ENCODE measurements at places on chromosomes 12 and 14.

DNA sequence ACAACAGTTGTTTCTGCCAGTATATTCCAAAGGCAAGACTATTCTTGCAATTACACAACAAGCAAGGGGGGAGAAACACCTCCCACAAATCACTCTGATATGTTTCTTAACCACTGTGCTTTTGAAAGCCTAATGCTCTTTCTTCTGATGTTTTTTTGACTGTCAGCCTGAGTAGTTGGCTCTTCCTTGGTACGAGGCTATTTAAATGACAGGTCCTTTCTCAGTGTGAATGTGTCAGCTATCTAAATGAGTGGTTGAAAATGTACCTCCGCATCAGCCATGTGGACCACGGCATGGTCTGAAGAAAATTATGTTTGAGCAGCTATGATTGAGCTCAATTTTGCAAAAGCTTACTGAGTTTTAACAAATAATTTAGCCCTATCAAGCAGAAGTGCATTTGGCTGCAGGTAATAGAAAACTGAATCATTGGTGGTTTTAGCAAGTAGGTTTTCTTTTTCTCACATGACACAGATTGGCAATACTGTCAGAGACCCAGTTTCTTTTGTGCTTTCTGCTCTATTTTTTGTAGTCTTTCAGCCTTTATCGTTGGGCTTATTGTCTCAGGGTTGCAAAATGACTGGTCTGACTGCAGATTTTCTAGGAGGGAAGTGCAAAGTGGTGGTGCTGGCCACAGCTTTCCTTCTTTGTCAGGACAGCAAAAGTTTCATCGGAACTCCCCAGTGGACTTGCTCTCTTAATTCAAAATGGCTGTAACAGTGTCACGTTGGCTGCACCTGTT lies 162.8 kb downstream of the RGS6 start:
- no peak for DNase-seq

- DNase-seq, result peak; percentile 22
Measured at GRCh38 chr12:53696285-53696654, 20.4 kb upstream of the ATP5MC2 start.

DNA sequence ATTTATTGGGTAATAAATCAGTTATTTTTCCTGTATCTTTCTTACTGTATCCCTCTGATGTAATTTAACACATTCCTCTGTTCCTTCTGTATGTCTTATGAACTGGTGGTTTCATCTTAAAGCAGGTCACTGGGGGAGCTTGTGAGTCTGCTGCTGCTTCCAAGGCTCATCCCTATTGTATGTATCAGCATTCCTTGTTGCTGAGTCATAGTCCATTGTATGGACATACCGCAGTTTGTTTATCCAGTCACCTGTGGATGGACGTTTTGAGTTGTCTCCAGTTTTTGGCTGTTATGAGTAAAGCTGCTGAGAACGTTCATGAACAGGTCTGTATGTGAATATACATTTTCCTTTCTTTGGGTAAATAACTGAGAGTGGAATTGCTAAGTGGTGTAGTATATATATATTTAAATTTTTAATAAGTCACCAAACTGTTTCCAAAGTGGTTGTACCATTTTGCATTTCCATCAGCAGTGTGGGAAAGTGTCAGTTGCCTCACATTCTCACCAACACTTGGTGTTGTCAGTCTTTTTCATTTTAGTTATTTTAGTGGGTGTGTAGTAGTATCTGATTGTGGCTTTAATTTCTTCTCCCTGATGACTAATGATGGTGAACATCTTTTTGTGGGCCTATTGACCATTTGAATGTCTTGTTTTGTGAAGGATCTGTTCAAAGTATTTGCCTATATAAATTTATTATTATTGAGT lies 82.7 kb downstream of the BEGAIN start:
- DNase-seq, result no peak

GRCh38 chr12:91818227-91819131 lies 327.2 kb downstream of the BTG1 start:
- DNase-seq, result no peak

GRCh38 chr12:132075714-132076553 lies 68.2 kb downstream of the DDX51 start:
- no peak for DNase-seq

DNA sequence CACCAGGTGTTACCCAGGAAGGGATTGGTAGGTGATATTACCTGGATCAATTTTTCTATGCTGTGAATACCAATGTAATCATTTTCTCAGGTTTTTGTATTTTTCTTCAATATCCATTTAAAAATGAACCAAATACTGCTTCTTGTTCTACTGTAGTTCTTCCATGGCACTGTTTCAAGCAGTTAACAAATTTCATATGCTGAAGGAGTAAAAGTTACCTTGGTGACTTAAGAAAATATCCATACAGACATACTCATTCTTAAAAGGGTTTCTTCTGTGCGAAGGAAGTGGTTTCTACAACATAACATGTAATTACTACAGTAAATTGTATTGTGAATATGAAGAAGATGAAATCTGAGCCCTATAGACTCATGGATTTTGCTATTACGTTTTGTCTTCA lies 222.5 kb downstream of the TMEM117 start:
- no peak for DNase-seq

DNA sequence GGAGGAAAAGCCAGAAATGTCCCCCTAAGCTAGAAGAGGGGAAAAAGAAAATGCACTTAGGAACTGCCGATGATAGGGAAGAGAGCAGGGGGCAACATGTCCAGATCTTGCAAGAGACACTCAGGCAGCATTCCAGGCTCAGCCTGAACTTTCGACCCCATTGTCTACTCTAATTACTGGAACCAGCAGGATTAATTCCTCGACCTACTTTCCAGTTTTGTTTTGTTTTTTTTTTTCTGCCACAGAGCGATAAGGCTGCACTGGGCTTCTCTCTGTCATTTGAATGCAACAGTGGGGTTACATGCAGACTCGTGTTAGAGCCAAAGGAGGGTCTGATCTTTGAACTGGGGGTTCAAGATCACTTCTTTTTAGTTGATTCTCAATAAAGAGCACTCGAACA lies 68.7 kb upstream of the MED13L start:
- no peak for DNase-seq

- DNase-seq, result no peak
Measured at GRCh38 chr12:78034025-78034424, 203.3 kb downstream of the NAV3 start.

- DNase-seq, result no peak
Measured at GRCh38 chr12:11885261-11886038, 185.3 kb upstream of the BCL2L14 start.

DNA sequence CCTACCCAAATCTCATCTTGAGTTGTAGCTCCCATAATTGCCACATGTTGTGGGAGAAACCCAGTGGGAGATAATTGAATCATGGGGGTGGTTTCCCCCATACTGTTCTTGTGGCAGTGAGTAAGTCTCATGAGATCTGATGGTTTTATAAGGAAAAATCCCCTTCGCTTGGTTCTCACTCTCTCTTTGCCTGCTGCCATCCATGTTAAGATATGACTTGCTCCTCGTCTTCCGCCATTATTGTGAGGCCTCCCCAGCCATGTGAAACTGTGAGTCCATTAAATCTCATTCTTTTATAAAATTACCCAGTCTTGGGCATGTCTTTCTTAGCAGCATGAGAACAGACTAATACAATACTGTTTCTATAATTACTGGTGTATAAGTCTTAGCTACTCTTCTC lies 6.5 kb upstream of the BCAT1 start:
- DNase-seq, result no peak

GRCh38 chr12:121115530-121115929 lies 17.1 kb upstream of the P2RX7 start:
- no peak for DNase-seq

DNA sequence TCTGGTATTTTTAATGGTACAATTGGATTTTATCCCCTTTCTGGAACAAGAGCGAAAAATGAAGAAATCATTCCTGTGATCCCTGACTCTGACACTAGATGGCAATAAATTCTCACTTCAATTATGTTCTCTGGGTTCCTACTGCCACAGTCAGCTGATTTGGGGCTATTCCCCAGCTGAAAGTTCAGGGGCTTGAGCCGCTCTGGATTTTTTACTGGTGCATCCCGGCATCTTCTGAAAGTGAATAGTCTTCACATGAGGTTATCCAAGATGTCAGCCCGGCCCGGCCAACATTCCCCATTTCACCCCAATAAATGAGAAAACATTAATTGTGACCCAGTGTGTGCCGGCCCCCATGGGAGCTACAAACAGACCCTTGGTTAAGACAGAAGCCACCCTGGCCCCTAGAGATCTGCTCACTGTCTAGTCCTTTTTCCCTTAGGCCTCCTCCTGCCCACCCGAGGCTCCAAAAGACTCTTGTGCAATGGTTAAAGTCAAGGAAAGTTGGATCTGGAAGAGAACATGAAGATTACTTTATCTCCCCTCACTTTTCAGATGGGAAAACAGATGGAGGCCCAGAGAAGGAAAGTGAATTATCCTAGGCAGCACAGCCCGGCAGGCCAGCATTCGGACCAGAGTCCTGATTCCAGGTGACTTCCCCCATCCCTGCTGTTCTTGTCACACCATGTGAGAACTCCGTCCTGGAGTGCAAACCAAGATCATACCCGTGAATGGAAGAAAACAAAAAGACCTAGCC lies 20.8 kb downstream of the CKAP4 start:
- DNase-seq, result peak; percentile 47

- DNase-seq, result no peak
Measured at GRCh38 chr14:73188501-73188911, 48.8 kb upstream of the PAPLN start.

DNA sequence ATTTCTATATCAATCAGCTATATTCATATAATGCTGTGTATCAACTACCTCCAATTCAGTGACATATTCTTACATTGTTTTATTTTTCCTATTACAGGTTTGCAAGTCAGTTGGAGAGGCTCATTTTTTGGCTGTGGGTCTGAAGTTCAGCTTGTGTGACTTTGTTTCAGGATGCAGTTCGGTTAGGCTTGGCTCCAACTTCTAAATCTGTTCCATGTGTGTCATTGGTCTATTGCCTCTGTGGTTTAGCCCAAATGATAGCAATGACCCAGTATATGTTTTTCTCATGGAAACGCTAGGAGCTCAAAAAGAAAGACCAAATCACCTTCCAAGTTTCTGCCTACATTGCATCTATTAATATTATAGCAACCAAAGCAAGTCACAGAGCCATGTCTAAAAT lies 848.6 kb upstream of the LRFN5 start:
- DNase-seq, result no peak

GRCh38 chr12:54596526-54596946 lies 8.1 kb upstream of the PPP1R1A start:
- DNase-seq, result peak; percentile 84

- DNase-seq, result no peak
Measured at GRCh38 chr12:11768233-11768965, 118.9 kb downstream of the ETV6 start.

GRCh38 chr12:128388461-128389000 lies 121.6 kb downstream of the TMEM132C start:
- no peak for DNase-seq

- DNase-seq, result no peak
Measured at GRCh38 chr12:3364661-3365462, 126.1 kb upstream of the PRMT8 start.

- DNase-seq, result no peak
Measured at GRCh38 chr14:102457509-102457908, 52.1 kb downstream of the ANKRD9 start.

GRCh38 chr14:53946404-53947093 lies 10.1 kb downstream of the BMP4 start:
- no peak for DNase-seq

- DNase-seq, result no peak
Measured at GRCh38 chr12:109766251-109766778, 52.7 kb downstream of the FAM222A start.

DNA sequence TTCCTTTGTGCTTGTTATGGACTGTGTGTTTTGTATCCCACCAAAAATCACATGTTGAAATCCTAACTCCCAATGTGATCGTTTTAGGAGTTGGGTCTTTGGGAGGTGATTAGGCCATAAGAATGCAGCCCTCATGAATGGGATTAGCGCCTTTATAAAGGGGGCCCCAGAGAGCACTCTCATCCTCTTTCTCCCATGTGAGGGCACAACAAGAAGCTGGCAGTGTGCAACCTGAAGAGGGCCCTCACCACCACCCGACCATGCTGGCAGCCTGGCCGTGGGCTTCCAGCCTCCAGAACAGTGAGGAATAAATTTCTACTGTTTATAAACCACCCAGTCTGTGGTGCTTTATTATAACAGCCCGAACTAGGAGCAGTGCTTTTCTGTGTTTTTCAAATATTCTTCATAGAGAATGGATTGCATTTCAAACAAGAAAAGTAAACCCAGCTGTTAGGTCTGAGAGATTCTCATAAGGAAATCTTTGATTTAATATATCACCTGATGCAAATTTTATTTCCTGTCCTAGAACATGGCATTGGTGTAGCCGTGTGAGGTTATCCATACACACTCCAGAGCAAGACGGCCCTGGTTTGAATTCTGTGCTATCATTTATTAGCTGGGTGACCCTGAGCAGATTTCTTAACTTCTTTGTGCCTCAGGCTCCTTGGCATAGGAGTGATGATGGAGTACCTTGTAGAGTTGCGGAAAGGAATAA lies 27.8 kb downstream of the HSPB8 start:
- no peak for DNase-seq

DNA sequence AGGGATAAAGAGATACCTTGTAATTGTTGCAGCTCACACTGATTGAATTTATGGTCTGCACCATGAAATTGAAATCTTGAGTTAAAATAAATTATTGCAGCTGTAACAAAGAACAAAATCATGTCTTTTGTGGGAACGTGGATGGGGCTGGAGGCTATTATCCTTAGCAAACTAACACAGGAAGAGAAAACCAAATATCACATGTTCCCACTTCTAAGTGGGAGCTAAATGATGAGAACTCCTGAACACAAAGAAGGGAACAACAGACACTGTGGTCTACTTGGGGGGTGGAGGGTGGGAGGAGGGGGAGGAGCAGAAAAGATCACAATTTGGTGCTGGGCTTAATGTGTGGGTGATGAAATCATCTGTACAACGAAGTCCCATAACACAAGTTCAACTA lies 22.6 kb downstream of the ERP27 start:
- DNase-seq, result no peak

DNA sequence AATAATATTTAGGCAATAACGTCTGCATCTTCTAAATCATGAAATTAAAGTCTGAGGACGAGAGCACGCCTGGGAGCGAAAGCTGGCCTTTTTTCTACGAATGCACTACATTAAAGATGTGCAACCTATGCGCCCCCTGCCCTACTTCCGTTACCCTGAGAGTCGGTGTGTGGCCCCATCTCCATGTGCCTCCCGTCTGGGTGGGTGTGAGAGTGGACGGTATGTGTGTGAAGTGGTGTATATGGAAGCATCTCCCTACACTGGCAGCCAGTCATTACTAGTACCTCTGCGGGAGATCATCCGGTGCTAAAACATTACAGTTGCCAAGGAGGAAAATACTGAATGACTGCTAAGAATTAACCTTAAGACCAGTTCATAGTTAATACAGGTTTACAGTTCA lies 19.3 kb downstream of the CKB start:
- DNase-seq, result no peak

All from SK-N-MC (cell line).